ENCODE measurements at places on chromosomes 7 and 10. TPM values are rescaled to one million over a fixed set of nuclear protein-coding genes. Genes with fewer than 3 reads are reported as not detected.

- DNase-seq, result no peak
Observed at GRCh38 chr10:33229252-33229948, 105.1 kb downstream of the NRP1 start.

DNA sequence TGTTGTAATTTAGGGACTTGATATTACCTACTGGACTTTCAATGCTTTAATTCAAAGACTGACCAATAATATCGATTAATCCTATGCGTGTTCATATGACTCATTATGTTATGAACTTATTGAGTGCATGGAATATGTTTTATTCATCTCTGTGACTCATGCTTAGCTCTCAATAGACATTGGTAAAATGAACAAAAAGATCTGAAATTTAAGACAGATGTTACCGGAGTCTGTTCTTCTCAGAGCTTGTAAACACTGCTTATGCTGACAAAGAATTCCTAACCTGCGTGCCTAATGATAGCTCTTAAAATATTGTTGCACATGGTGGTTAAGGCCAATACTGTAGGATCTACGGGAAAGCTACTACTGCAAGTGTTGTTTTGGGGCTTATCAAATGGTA lies 131.5 kb upstream of the ACBD5 start:
- no peak for DNase-seq

GRCh38 chr7:50982626-50983025 lies 199.9 kb upstream of the GRB10 start:
- no peak for DNase-seq

Gene IFIT2
- 10.8 TPM for total RNA-seq

Gene HTR7
- 0.09 TPM for total RNA-seq
